ENCODE measurements at places on chromosomes 11 and 22.

- DNase-seq: no peak
Measured at GRCh38 chr11:2860636-2861035, 24.9 kb downstream of the CDKN1C start.

DNA sequence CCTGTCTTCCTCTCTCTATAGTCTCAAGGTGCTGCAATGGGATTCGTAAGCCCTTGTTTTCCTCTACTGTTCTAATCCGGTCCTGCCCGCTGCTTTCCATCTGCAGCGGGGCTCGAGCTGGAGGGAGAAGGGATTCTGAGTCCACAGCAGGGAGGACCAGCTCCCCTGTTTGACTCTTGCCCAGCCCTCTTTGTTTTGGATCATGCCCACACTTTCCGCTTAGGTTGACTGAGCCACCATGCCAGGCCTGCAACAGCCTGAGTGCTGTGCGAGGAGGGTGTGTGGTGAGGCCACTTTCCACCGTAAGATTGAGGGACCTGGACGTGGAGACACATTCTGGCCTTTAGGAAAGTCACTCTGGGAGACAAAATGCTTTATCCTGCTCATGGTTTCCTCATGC is 58.3 kb downstream of the CEP164 start:
- no peak for DNase-seq

DNA sequence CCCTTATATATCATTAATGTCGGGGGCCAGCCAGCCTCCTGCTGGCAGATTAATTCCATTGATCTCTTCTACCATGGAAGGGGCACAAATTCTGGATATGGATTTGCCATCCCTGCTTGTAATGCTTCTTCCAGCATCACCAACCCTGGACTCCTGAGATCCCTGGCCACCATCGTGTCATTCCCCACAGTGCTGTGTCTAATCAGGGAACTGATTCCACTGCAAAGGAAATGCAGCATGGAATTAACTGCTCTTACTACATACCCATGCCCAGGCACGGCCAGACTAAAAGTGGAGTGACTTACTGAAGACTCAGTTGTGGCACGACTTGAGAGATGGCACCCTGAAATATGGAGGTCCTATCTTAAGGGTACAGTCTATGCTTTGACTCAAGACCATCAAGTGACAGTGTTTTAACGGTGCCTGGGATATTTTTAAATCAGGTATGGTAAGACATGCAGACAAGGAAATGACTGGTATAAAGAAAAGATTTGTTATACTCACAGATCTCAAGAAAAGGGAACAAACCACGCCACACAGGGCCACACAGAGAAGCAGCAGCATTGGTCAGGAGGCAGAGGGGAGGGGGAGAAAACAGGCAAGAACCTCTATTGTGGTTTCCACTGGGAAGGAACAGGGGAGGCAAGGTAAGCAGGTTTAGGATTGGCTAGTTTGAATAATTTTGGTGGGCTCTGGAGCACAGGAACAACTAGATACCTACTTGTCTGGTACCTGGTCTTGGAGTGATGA is 65.1 kb downstream of the IGLL5 start:
- DNase-seq: no peak

DNA sequence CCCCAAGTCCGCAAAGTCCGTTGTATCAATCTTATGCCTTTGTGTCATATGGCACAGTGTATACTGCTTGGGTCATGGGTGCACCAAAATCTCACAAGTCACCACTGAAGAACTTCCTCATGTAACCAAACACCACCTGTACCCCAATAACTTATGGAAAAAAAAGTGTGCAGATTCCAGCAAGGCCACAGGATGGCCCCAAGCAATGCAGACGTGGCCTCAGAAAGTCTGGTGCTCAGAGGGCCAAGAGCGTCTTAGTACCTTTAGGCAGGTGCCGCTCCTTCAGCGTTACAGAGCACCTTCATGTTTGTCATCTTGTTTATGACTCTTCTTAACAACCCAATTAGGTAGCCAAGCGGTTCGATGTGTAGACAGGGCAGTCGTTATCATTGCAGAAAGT is 65.3 kb downstream of the PRDM11 start:
- DNase-seq: no peak

DNA sequence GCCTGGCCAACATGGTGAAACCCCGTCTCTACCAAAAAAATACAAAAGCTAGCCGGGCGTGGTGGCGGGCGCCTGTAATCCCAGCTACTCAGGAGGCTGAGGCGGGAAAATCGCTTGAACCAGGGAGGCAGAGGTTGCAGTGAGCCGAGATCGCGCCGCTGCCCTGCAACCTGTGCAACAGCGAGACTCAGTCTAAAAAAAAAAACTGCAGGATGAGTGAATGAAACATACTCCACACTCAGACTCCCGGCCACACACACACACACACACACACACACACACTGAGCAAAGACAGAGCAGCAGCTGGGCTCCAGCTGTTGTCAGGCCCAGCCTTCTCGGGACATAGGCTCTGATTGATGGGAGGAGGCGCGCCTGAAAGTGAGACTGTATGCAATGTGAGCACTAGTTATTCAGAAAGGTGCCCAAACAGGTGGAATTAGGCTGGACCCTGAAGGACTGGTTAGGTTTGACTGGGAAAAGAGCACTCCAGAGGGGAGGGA is 1.5 kb upstream of the PLEKHA7 start:
- DNase-seq: peak; percentile 77

DNA sequence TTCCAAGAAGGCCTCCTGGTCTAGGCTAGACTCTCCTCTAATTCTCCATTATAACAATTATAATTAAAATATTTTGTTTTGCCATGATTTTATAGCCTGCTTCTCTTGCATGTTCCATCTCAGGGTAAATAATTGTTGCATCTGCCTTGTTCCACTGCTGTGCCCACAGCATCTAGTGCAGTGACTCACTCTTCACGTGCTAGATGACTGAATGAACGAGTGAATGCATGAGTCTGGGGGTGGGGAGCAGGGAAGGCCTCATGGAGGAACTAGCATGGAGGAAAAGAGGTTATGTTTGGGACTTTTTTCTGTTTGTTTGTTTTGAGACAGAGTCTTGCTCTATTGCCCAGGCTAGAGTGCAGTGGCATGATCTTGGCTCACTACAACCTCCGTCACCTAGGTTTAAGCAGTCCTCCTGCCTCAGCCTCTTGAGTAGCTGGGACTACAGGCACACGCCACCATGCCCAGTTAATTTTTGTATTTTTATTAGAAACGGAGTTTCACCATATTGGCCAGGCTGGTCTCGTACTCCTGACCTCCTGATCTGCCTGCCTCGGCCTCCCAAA is 5.2 kb upstream of the OAF start:
- DNase-seq: peak; percentile 85

GRCh38 chr11:45062974-45063635 is 83.3 kb upstream of the PRDM11 start:
- no peak for DNase-seq

DNA sequence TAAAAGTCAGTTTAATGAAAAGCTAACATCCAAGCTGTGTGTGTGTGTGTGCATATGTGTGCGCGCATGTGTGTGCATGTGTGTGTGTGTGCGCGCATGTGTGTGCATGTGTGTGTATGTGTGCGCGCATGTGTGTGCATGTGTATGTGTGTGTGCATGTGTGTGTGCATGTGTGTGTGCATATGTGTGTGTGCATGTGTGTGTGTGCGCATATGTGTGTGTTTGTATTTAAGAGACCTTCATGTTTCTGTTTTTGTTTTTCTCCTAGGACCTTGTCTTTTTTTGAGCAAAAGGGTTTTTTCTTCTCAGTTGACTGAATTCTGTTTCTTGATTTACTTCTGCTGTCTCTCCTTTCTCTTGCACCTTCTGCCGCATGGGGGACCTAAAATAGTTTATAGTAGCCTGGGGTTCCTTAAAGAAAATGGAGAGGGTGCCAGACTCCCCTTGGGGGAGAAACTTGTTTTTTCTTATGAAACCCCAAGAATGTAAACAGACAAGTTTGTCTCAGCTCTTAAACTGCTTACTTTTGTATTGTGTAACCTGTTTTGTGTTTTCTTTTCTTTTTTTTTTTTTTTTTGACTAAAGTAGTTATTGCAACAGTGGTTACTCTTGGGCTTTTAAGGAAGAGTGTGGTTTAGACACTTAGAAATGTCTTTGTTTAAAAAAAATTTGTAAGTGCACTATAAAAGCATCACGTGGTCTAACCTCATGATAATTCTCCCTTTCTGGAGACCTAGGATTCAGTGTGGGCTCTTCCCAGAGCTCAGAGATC is 53.0 kb downstream of the OSBPL5 start:
- no peak for DNase-seq

DNA sequence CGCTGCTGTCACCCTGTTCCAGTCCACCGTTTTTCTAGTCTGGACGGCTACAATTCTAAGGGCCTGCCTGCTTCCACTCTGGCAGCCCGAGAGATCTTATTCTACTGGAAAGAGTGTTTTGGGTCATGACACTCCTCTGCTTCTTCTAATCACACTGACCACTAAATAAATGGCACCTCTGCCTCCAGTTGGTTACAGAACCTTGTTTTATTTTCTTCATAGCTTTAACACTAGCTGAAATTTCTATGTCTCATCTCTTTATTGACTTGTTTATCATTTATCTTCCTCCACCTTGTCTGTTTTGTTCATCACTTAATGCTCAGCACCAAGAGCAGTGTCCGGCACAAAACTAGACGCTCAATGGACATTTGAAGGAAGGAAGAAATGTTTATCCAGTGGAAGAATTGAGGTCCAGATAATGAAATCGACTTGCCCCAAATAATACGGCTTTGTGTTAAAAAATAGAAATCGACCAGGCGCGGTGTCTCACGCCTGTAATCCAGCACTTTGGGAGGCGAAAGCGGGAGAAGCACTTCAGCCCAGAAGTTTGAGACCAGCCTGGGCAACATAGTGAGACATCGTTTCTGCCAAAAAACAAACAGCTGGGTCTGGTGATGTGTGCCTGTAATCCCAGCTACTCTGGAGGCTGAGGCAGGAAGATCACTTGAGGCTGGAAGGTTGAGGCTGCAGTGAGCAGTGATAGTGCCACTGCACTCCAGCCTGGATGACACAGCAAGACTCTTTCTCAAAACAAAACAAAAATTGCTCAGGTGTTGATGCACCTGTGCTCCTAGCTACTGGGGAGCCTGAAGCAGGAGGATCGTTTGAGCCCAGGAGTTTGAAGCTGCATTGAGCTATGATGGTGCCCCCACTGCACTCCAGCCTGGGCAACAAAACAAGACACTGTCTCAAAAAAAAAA is 693 bp upstream of the PRR14L start:
- DNase-seq: no peak

DNA sequence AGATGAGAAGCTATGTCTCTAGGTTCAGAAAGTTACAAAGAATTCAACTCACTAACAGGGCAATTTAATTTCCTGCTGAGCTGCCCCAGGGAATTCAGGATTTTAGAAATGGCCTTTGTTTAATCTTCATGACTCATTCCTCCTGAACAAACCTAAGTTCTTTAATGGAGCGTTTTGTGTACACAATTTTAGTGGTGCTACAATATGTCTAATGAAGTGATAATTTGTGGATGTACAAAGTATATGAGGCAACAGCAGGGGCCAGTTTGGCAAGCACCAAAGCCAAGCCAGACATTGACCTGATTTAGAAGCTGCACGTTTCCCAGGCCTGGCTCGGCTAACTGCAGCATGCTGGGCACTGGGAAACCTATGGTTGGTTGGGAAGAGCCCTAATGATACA is 34.4 kb upstream of the HEPHL1 start:
- peak; percentile 4 for DNase-seq

DNA sequence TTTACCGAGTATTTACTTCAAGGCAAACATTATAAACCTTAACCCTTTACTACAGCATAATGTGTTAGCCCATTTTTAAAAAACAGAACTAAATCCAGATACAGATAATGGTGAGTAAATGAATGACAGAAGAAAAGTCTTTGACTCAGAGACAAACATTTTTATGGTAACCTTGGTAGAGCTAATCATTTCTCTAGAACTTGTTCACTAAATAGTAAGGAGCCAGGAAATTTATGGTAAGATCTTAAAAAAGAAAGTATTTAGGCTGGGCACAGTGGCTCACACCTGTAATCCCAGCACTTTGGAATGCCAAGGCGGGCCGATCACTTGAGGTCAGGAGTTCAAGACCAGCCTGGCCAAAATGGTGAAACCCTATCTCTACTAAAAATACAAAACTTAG is 11.5 kb upstream of the FUT4 start:
- no peak for DNase-seq

DNA sequence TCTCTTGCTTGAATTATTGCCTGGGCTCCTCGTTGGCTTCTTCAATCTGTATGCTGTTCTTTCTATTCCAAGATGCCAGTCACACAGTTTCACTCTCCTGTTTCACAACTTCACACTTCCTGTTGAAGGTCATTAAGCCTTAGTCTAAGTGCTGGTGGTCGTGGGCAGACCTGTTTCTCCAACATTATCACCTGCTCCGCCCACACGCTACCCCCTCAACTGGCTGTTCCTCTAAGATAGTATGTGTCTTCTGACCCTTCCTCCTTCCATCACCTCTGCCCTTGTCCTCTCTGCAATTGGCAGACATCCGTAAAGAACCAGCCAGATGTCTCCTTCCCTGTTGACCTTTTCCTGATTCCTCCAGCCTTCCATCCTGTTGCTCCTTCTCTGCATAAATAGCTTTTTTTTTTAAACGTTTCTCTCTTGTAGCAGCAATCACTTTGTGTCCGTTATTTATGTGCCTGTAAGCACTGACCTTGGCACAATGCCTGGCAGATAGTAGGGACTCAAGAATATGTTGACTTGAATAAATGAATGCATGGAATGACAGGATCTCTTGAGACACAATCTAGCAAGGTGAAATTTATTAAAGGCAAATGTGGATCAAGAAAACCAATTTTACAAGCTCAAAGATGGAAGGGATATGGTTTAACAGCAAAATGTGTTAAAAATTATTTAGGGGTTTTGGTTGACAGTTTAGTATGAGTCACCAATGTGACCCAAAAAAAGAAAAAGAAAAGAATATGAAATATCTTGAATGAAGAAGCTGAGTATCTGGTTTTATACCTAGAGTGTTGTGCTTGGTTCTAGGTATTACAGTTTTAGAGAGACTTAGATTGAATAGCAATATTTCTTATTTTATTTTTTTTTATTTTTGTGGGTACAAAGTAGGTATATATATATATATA is 12.6 kb downstream of the DIXDC1 start:
- no peak for DNase-seq

DNA sequence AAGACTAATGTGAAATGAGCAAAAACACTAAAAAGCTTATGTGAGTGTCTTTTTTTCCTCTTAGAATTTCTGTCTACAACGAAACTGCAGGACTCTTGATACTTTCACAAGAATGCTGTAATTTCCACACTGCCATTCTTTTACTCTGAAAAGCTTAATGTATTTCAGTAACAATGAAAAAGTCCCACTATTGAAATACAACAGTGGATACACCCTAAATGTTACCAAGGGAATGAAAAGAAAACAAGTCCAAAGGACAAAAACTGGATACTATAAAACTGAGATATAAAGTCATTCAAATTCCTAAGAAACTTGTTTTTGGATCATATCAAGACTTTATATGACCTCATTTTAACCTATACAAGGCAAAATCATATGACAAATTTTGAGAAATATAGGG is 77.4 kb downstream of the SOX6 start:
- no peak for DNase-seq

GRCh38 chr22:46823654-46824053 is 61.2 kb downstream of the TBC1D22A start:
- DNase-seq: no peak

GRCh38 chr22:41957941-41958556 is 6.1 kb downstream of the SMIM45 start:
- DNase-seq: no peak

- DNase-seq: no peak
Measured at GRCh38 chr11:1460986-1461825, 25.4 kb downstream of the MOB2 start.
